Astrocyte of the spinal cord (primary cell): ENCODE measurements at places on chromosomes 13 and 19.

- no peak for DNase-seq
Measured at GRCh38 chr13:109758937-109759480, 27.4 kb downstream of the IRS2 start.

GRCh38 chr13:92188574-92188973 lies 790.2 kb downstream of the GPC5 start:
- DNase-seq: no peak

DNA sequence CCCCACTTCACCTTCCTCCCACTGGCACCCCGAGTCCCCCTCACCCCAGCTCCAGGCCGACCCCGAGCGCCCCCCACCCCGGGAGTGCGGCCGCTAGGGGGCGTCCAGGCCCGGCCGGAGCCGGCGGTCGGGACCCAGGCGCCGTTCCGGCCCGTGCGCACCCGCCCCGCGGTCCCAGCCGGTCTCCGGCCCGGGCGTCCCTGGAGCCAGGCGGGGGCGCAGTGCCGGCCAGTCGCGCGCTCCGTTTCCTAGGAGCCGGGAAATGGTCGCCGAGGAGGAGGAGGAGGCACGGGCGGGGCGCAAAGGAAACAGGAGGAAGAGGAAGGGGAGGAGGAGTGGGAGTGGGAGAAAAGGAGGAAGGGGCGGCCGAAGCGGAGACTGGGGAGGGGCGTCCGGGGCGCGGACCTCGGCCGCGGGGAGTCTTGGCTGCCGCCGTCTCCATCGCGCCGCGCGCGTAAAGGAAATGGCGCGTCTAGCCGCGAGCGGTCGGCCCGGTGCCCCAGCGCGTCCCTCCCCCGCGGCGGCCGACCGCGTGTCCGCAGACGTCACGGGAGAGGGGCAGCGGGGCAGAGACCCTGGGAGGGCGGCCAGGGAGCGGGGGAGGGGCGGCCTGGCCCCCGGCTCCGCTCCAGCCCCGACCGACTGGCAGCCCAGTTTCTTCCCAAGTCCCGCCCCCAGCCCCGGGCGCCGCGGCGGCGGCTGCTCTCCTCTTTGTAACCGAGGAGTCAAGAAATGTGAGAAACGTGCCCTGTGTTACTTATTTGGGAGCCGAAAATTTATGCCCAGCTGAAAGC lies 1.1 kb upstream of the KCTD15 start:
- DNase-seq: peak; percentile 88

DNA sequence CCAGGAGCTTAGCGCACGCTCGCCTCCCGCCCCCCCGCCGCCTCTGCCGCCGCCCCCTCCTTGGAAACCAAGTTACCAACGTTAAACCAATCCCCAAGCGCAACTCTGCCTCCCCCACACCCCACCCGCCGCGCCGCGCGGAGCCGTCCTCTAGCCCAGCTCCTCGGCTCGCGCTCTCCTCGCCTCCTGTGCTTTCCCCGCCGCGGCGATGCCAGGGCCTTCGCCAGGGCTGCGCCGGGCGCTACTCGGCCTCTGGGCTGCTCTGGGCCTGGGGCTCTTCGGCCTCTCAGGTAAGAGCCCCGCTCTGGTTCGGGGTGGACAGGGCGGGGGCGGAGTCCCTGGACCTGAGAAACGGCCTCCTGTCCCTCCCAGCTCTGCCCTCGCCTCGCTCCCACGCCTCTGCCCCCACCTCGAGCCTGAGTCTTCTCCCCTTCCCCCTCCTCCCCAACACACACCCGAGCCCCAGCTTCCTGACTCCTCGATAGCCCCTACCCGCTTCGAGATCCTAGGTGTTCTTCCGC lies at the start of gene ICAM5:
Gene ICAM5 (plus strand): TSS at position 117 of the 521 bp plus-strand sequence. CDS start 92 bp downstream, at position 209.
- DNase-seq: no peak

DNA sequence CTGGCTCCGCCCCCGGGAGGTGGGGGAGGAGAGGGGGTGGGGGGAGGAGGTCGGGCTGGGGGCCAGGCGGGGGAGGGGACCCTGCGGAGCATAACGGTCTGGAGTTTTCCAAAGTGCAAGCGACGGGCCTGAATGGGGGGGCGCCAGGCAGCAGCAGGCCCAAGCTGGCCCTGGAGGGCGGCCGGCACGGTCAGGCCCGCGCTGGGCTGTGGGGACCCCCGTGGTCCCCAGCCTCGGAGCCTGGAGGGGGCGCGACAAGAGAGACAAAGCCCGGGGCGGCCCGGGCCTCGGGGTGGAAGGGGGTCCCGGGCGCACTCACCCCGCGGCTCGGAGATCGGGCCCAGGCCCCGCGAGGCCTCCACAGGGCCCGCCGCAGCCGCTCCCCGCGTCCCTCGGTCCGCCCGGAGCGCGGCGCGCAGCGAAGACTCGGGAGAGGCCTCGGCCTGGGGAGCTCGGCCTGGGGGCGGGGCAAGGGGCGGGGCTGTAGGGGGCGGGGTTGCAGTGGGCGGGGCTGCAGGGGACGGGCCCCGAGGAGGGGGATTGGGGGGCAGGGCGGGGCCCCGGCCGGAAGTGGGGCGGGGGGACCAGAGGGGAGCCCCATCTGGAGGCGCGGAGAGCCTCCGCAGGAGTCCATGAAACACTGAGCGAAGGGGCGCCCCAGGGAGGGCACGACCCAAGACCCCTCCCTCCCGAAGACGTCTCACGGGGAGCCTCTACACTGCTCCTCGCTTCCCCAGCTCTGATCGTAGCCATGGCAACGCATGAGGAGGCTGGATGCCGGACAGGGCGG lies 47.6 kb downstream of the PTPRS start:
- peak; percentile 68 for DNase-seq

- no peak for DNase-seq
Measured at GRCh38 chr19:14164724-14165493, 28.5 kb upstream of the ASF1B start.

- peak; percentile 78 for DNase-seq
Measured at GRCh38 chr13:48804821-48805601, 151.3 kb downstream of the CYSLTR2 start.

DNA sequence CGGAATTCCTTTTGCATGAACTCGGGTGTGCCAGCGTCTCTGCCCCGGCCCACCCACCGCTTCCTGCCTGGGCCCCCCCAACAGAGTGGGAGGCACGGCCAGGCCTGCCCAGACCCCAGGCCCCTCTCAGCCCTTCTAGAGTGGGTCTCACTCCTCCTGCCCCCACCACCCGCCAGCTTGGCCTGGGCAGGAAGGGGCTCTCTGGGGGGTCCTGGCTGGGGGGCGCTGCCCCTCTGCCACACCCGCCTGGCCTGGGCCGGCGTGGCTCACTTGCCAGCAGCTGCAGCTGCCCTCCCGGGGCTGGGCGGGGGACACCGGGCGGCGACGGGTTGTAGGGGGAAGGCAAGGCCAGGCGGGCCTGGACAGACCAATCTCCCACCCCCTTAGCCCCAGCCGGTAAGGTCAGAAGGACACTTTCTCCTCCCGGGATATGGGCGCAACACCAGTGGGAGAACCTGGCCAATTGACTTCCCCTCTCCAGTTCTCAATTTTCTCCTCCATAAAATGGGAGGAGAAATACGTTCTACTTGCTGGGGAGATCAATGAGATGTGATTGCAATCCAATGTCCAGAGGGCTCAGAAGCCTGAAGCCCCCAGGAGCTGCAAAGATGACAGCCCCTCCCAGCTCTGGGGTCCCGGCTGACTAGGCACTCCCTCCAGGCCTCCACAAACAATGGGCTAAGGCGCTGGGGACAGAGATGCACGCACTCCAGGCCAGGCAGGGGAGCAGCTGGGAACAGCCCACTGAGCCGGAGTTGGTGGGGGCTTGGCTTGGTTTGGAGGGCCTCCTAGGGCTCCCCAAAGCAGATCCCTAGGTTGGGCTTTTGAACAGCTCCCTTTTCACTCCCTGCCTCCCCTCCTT lies 2.4 kb downstream of the CRLF1 start:
- DNase-seq: no peak

DNA sequence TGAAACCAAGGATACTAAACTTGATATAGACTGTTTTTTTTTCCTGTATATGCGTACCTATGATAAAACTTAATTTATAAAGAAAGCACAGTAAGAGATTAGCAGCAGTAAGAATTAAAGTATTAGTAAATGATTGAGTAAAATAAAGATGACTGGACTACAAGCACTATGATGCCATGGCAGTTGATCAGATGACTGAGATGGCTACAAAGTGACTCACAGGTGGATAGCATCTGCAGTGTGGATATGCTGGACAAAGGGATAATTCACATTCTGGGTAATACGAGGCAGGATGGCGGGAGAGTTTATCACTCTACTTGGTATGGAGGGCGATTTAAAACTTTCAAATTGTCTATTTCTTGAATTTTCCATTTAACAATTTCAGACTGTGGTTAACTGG lies 11.8 kb downstream of the HTR2A start:
- no peak for DNase-seq

GRCh38 chr19:42121036-42121621 lies 11.1 kb downstream of the POU2F2 start:
- DNase-seq: no peak

DNA sequence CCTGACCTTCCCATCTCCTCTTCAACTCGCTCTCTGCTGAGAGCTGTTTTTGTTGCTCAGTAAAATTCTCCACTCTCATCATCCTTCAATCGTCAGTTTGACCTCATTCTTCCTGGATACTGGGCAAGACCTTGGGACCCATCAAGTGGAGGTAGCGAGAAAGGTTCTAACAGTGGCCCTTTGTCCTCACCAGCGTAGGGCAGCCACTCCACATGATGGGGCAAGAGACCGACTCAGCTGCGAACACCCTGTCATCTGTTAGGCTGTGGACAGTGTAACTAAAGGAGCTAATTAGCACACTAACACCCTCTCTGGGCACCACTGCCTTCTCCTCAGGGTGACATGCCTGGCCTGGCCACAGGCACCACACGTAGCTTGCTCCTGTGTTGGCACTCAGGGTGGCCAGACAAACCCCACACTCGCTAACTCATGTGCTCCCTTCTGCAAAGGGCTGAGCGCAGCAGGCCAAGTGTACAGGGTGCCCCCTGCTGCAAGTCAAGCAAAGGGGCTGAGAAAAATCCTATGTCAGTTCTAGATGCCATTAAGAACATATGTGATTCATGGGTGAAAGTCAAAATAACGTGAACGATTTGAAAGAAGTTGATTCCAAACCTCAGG lies 1216.0 kb downstream of the SLITRK5 start:
- no peak for DNase-seq

DNA sequence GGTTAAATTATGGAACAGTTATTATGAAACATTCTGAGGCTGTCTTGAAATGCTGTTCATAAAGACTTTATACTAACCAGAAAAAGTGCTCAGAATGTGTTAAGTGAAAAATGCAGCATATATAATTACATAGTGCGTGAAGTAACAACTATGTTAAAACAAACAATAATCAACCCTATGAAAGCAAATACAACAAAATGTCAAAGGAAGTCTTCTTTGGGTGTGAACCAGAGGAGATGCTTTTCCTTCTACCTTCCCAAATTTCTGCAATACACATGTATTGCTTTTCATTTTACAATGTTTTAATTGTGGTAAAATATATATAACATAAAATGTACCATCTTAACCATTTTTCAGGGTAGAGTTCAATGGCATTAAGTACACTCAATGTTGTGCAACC lies 45.7 kb downstream of the F2RL3 start:
- no peak for DNase-seq

- DNase-seq: no peak
Measured at GRCh38 chr19:41883463-41883820, 458 bp downstream of the ARHGEF1 start.

- no peak for DNase-seq
Measured at GRCh38 chr19:18304208-18304457, 18.7 kb downstream of the LSM4 start.

DNA sequence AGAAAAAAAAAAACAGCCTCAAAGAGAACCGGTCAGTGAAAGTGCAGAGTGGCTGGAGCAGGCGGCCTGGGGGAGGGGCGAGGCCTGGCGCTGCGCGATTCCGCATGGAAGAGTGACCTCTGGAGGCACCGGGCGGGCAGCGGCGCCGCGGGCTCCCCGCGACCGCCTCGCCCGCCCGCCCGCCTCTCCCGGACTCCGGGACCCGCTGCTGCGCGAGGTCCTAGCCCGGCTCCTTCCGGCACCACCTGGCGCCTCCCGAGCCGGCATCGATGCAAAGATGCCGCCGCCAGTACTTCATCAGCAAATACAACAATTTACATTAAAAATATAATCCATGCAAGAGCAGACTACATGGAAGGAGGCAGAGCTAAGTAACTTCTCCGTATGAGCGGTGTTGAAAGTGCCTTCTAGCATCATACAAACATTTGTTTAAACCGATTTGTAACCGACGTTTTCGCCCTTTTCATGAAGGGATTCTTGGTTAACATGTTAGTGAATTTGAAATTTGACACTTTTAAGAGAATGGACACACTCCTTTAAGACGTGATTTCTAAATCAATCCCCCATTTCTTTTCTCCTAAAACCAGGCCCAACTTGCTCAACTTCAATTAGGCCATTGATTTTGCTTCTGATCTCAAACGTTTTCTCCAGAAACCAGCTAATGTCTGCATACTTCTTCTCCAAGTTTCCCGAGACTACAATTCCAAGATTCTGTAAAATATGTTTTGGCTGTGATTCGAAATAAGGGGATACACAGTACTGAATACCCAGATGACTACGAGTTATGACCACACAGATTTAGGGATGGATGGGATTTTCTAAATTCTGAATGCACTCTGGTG lies 2.1 kb downstream of the EFNB2 start:
- peak; percentile 85 for DNase-seq

GRCh38 chr19:38148337-38148736 lies 75.7 kb downstream of the DPF1 start:
- no peak for DNase-seq

DNA sequence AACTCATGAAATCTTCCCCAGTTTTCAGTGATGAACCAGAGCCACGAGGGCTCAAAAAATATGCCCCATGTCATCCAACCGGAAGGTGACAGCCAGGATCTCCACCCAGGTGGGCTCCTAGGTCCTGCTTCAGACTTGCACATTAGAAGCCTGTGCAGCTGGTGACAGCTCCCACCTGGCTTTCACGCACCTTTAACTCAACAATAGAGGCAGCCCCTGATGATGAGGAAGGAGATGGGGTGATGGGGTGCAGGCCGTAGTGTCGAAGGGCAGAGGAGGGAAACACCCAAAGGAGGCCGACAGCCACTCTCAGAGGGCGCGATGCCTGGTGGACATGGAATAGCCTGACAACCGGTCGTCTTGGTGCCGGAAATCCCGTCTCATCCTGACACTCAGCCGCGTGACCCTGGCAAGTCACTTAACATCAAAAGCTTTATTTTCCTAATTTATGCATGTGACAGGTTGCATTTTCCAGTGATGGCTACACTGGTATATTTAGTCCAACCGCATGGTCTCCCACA lies 118.0 kb downstream of the SOX1 start:
- DNase-seq: no peak

- DNase-seq: no peak
Measured at GRCh38 chr19:2782329-2782935, 641 bp downstream of the SGTA start.

GRCh38 chr13:94239135-94239534 lies 240.3 kb downstream of the DCT start:
- peak; percentile 29 for DNase-seq

GRCh38 chr19:50546527-50547221 lies 21.6 kb downstream of the LRRC4B start:
- DNase-seq: no peak

GRCh38 chr13:51997641-51998330 lies 13.5 kb downstream of the ATP7B start:
- no peak for DNase-seq

GRCh38 chr13:75566658-75567057 lies 17.1 kb downstream of the UCHL3 start:
- peak; percentile 67 for DNase-seq
